ENCODE measurements at places on chromosomes 4 and X.

DNA sequence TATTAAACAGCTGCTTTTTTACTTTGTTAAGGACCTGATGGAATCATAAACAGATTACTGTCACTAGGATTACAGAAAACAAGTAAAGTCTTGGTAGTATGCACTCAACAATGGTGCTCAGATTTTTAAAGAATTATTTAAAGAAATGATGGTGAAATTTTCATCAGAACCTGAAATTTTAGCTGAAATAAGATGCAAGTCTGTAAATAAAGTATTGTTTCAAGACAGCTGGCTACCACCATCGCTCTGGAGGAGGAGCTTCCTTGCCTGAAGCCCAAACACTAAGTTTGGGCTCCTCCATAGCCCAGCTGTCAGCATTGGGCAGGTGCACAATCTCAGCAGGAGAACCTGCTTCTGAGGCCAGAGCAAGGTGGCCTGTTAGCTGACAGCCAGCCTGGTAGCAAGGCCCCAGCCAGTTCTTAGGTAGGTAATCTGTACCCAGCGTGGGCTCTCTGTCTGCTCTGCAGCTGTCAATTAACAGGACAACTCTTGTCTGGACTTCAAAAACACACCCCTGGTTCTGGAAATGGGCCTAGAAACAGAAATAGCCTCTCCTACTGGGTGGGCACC lies 4.6 kb downstream of the GAB1 start:
- DNase-seq = no peak

- DNase-seq = no peak
Measured at GRCh38 chrX:106897259-106897658, 5.9 kb downstream of the RIPPLY1 start.

DNA sequence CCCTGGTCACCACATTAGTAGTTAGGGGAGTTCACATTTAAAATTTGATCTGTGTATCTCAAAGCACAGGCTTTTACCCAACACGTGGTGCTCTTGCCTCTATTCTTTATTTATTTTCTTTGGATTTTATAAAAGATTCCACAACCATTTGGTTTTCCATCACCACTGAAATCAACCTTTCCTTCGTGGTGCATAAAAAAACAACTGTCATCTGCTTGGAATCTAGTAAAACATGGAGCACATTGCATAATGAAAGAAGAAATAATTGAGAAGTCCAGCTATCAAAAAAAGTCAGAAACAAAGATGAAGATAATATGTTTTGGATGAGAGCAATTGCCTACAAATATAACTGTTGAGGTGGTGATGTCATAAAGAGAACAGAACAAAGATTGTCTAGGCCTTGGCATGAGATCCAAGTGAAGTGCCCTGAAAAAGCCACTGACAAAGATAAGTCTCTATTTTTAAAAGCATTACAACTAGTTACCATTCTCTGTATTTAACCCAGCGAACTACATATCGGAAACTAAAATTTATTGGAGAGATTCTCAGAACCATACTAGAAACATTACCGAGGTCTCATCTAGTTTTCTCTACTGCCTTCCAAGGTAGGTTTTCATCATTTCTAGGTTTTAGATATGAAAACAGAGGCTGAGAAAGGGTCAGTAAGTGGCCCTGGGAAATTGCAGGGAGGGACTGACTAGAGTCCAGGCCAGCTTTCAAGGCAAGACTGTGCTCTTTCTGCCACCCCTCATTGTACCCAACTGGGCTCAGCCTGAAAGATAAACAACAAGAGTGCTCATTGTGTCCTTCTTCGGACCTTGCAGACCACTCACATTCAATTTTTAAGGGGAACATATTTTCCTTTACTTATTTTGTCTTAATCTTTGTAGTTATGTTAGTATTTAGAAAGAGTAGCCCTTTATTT lies 127.3 kb downstream of the MAD2L1 start:
- DNase-seq = no peak

DNA sequence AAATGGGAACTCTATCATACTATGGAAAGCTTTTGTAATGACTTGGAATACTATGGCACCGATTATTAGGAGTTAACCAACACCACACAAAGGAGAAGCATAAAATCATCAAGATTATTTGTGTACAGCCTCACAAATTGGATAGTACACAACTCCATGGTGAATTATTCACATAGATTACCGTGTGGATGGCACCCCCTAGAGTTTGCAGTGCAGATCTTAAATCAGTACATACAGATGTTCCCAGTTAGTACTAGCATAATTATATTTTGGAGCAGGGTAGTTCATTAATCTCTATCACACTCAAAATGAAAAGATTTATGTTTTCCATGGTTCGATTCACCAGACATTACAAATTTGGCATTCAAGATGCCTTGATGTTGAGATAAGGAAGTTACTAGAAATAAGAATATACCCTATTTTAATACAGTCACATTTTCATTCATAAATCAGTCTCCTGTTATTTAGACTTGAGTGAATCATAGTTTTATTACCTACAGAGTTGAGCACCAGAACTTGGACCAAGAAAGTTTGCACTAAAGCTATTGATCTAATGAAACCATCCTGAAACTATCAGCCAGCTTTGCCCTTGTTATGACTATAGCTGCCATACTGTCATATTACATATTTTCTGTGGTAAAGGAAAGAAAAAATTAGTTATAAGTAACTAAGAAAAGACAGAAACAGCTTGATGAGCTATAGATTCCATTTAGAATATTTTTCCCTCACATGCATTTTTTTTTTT lies 531.8 kb downstream of the GLUD2 start:
- DNase-seq = no peak

DNA sequence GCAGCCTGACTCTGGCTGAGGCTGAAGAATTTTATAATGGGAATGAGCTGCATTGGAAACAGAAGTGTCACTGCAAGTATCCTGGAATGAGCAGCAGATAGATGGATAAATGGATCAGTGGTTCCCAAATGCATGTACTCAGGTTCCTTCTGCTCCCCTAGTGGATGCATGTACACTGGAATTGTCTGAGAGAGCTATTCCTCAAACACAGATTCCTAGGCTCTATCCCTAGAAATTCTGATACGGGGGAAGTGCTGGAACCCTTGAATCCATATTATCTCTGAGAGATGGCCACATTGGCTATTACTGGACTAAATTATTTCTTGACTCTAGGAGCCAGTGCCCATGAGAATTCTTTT lies 64.8 kb downstream of the TMEM131L start:
- DNase-seq = no peak

DNA sequence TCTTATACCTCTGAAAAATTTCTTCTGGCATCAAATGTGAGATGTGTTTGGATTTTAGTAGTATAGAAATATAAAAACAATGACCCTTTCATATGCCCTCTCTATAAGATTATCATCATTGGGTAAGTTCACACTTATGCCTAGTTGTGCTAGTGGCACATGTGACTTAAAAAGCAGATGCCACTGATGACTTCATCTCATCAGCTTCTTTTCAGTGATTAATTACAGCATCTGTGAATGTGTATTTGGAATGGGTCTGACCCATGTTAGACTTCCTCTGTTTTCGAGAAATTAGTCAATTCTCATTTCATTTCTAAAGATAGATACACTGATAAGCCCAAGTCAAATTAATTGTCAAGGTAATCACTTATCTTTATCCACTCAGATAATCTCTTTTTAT lies 698.7 kb downstream of the GABRG1 start:
- DNase-seq = no peak

- no peak for DNase-seq
Measured at GRCh38 chr4:7473081-7473480, 38.4 kb upstream of the PSAPL1 start.

GRCh38 chrX:38318196-38318595 lies 9.1 kb downstream of the RPGR start:
- DNase-seq = no peak

DNA sequence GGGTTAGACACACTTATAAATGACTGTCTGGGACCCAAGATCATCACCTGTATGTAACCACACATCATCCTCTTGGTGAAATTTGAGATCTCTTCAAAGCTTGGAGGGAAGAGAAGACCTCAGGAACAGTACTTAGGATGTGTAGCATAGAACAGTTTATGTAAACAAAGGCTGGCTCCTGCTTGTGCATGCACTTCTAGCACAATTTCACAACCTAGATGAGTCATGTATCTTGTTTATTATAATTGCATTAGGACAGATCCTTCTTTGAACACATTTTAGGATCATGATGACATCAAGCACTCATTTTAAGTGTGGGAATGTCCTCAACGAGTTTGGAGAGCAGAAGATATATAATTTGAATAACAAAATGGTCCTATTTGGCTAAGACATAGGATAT lies 26.3 kb upstream of the ZMAT1 start:
- no peak for DNase-seq

- DNase-seq = no peak
Measured at GRCh38 chrX:153055871-153056749, at the start of gene PNMA3. TSS of gene PNMA3 (plus strand) at chrX:153056470. CDS start at chrX:153057056, 586 bp downstream.

DNA sequence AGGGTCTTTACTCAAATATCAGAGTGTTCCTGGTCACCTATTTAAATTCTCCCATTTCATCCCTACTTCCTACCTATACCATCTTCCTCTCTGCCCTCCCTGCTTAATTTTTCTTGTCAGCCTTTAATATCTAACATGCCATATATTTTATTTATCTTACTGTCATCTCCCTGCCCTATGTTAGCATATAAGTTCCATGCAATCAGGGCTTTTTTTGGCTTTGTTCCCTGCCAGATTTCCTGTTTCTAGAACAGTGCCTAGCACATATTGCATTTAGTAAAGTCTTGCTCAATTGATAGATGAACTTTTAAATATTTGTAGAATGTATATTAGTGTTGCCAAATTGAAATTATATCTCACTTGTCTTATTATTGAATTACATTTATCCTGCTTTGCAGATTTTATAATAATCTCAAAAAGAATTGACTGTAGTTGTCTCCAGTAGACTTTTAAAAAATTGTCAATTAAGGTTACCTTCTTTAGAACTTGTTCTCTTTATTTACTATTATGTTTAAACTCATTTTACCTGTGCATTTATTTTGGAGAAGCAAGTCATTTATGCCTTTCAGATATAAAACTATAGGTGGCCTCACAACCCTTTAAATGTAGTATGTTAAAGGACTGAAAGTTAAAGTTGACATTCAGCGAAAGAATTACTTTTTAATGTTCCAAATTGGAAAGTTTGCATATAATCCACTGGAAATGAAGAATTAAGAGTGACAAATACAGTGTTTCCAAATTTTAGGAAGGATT lies 108.2 kb upstream of the BMPR1B start:
- DNase-seq = no peak

DNA sequence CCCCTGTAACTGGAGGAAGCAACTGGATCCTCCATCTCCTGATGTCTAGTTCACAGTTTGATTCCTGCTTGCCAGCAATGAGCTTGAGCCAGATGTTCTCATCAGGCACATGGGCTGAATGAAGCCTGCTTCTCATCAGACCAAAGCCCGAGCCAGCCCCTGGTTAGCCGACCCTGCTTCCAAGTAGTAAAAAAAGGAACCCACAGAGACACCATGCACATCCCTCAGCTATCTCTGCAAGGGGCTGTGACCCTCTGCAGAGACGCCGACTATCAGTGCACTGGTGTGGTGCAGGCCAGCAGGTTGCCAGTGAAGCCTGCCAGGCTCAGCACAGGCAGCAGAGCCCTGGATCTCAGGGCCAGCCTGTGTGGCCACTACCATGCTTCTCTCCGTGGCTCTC lies 2.8 kb downstream of the DCTD start:
- DNase-seq = no peak

DNA sequence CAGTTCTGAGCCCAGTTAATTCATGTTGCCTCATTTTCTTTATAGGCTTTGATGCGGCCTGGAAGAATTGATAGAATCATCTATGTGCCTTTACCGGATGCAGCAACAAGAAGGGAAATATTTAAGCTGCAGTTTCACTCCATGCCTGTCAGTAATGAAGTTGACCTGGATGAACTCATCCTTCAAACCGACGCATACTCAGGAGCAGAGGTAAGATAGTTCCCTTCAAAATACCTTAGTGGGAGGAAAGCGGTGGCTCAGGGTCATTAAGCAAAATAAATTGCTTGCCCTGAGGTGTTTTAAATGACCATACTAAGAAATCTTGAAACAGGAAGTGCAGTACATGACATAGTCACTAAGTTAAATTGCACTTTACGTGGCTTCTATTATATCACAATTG lies 140.6 kb upstream of the SPRY1 start:
- no peak for DNase-seq

- no peak for DNase-seq
Measured at GRCh38 chrX:15988661-15989603, 134.3 kb upstream of the AP1S2 start.

GRCh38 chr4:27094783-27095182 lies 234.1 kb downstream of the STIM2 start:
- DNase-seq = no peak

DNA sequence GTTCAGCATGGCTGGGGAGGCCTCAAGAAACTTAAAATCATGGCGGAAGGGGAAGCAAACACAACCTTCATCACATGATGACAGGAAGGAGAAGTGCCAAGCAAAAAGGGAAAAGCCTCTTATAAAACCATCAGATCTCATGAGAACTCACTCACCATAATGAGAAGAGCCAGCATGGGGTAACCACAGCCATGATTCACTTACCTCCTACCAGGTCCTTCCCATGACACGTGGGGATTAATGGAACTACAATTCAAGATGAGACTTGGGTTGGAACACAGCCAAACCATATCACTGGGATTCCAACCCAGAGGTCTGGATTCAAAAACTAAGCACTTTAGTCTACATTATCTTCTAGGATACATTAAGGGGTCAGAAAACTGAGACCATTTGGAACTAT lies 609.6 kb upstream of the SPANXN1 start:
- DNase-seq = no peak

DNA sequence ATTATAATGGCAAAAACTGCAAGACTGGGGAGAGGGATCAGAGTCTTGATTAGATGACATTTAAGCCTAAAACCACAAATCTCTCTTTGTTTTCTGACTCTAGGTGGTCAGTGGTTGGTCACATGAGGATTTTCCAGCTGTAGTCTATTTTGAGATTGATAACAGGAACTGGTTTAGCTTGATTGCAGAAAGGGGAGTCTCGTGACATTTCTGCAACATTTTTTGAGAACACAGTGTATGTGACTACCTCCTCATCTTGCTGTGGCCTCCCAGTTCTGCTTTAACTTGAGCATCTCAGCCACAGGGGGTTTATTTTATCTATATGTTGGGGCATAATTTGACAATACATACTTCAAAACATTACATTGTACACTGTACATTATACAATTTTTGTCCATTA lies 726.4 kb upstream of the MAGEB2 start:
- no peak for DNase-seq

- no peak for DNase-seq
Measured at GRCh38 chr4:102492531-102493241, 8.5 kb upstream of the NFKB1 start.

DNA sequence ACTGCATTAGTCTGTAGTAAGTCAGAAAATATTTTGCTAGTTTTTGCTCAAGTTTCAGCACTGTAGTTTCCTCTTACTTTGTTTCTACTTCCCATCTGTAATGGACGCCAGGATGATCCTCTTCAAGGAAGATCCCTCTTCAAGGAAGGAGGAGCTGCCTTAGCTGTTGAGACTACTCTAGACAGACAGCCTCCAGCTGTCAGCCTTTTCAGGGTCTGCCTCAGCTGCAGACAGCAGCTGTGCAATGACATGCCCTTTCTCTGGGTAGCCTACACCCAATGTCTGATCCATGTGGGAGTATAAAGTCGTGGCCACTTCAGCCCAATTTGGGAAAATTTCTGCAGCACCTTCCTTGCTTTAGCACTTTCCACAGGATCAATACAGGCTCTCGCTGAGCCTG lies 281.0 kb upstream of the MAOA start:
- DNase-seq = no peak

- no peak for DNase-seq
Measured at GRCh38 chr4:182740256-182740655, 176.9 kb downstream of the DCTD start.

GRCh38 chr4:163833669-163834068 lies 339.2 kb downstream of the TMA16 start:
- no peak for DNase-seq

- no peak for DNase-seq
Measured at GRCh38 chr4:144873226-144873990, 224.6 kb downstream of the ANAPC10 start.

All from stimulated activated CD4-positive, alpha-beta T cell treated with anti-CD3 and anti-CD28 coated beads, TNF-alpha, amount 100 ng/mL, for 4 hours (primary cell).